ENCODE measurements at places on chromosomes 5 and 9.

DNA sequence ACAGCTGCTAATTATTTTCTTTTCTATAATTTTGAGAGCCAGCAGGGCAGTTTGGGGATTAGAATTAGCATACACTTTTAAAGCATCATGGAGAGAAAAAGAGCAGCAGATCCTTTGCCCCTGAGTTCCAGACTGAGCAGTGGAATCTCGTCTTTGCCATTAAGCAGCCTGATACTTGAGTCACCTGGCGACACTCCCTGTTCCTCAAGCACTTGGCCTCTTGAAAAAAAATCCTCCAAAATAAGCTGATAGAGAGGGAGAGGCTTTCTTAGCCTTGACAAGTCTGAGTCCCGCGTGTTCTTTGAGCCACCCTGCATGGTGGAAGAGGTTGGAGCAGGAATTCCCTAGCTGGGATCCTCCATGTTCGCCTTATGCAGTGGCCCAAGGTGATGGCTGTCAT is 398.3 kb downstream of the IRX2 start:
- DNase-seq = no peak

DNA sequence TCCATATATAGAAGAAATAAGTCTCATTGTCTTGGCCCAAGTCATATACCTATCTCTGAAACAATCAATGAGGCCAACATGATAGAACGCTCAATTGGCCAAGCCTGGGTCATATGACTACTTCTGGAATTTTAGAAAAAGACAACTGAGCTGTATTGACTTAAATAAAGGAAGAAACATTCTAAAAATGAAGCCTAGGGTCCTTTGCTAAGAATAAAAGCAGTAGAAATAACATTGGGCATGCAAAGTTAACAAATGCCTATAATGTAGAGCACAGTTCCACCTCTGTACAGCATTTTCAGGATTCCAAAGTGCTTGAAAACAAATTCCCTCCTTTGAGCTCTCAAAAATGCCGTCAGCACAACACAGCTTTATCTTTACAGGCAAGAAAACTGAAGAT is 391.8 kb downstream of the PRELID2 start:
- DNase-seq = no peak

GRCh38 chr5:82156874-82157273 is 121.3 kb downstream of the RPS23 start:
- no peak for DNase-seq

GRCh38 chr9:123350590-123351310 is 5.2 kb upstream of the CRB2 start:
- no peak for DNase-seq

DNA sequence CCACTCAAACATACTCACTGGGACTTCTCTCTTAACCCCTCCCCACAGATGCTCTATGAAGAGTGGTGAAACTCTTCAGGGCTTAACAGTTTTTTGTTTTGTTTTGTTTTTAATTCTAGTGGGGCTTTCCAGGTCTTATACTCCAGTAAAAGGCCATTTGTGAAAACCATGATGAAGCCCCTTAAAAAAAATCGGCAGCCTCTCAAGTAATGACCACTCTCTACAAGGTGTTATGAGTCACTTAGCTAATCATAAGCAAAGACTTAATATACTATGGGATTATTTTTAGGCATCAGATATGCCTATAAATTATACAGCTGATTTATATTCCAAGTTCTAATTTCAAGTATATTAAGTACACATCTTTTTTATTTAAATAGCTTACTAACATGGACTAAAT is 607.9 kb downstream of the RAB3C start:
- no peak for DNase-seq
